ENCODE measurements at places on chromosomes 6 and 20.

- no peak for DNase-seq
These were observed 80.7 kb upstream of the TRAF3IP2 start for GRCh38 chr6:111686249-111686931.

DNA sequence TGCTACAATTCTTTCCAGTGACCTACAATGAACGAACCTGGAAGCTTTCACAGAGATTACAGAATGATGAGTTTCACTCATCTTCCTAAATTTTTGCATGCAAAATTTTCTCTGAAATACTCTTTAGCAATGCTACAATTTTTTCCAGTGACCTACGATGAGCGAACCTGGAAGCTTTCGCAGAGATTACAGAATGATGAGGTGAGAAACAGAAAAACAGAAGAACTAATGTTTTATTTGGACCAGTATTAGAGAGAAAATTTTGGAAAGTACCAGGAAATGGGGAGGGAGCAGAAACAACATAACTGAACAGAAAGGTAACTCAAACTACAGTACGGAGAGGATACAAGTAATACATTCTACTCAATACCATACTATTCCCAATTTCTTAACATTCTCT lies 75.0 kb downstream of the IBTK start:
- DNase-seq = no peak

DNA sequence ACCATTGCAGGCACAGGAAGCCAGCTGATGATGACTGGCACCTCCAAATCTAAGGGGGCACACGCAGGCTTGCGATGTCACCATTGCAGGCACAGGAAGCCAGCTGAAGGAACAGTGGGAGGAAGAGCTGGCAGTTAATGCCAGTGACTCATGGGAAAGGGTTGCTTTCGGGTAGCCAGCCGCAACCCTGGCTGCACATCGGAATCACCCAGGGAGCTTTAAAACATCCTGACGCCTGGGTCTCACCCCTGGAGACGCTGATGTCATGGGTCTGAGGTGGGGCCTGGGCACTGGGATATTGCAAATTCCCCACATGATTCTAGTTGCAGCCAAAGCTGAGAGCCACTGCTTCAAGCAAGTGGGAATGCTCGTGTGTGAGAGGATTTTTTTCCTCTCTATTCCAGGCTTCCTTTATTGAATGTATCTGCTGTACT lies 16.1 kb upstream of the CCN6 start:
- DNase-seq = no peak

- DNase-seq = no peak
These were observed 32.8 kb upstream of the PTPN1 start for GRCh38 chr20:50477239-50477872.

GRCh38 chr20:1809611-1810510 lies 85.3 kb upstream of the SIRPA start:
- no peak for DNase-seq

All from activated CD4-positive, alpha-beta T cell treated with anti-CD3 and anti-CD28 coated beads, Interleukin-2, amount 50 U/mL, for 4 hours (primary cell).